Chondrocyte (in vitro differentiated cells): ENCODE measurements at places on chromosomes 2 and 18. TPM values are rescaled to one million over a fixed set of nuclear protein-coding genes. Genes with fewer than 3 reads are reported as not detected.

DNA sequence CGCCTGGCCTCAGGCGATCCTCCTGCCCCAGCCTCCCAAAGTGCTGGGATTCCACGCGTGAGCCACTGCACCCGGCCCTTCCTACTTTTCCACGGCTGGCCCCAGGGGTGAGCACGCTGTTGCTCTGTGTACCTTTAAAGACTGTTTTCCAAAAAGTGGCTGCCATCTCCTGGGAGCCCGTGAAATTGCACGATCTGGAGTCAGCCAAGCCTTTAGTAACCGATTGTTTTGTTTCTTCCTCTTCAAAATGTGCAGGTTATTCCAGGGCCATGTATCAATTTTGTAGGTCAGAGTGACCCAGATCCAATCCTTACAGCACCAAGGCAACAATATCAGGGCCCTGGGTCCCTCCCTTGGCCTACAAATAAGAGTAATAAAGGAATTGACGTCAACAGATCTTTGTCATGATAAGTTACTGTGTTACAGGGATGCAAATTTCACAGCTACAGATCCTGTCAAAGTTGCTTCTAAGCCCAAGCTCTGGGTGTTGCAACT lies 135.6 kb upstream of the ZNF236 start:
- no peak for DNase-seq

GRCh38 chr2:38665854-38666555 lies at the start of gene GALM:
Gene GALM (plus strand): TSS chr2:38666114. CDS start chr2:38666162, 48 bp downstream.
- DNase-seq: no peak

GRCh38 chr2:189375842-189376241 lies 65.4 kb upstream of the WDR75 start:
- DNase-seq: no peak

DNA sequence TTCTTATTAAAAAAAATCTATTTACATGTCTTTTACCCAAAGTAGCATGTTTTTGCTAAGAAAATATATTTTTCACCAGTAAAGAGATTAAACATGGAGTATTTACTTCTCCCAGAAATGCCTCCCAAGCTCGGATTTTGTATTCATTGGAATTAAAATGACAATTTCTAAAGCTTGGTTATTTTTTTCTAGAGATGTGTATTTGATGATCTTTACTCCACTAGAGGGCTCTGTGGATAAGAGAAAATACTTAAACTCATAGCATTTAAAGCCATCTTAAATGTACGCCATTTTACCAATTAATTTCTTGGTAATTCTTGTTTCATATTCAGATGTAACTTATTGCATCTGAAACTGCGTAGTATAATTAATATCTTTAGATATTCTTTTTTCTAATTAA lies 461.4 kb downstream of the GALR1 start:
- DNase-seq: no peak

DNA sequence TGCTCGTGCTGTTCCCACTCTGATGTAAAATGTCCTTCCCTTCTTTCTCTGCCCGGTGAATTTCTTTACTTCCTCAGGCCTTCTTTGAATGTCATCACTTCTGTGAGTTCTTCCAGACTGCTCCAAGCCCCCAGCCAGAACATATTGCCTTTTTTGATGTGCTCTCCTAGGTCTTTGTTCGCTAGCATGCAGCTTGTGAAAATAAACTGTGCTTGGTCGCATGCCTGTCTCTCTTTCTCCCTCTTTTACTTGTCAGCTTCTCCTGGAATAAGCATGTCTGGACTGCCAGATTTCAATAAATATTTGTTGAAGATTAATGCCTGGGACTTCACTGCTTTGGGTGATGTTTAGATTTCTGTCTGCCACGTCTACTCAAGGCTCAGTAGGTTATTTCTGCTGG lies 82.7 kb upstream of the ARHGAP28 start:
- no peak for DNase-seq

DNA sequence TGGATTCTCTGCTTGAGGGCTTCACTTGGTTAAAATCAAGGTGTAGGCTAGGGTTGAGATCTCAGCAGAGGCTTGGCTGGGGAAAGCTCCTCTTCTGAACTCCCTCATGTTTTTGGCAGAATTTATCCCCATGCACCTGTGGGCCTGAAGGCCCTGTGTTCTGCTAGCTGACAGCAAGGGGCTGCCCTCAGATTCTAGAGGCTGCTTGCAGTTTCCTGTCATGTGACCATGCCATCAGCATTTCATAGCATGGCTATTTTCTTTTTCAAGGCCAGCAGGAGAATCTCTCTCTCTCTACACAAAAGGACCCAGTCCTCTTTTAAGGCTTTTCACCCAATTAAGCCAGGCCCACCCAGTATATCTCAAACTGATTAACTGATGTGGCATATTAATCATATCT lies 514.8 kb upstream of the HNMT start:
- no peak for DNase-seq

GRCh38 chr18:76475450-76476194 lies 19.4 kb downstream of the ZNF516 start:
- DNase-seq: no peak

DNA sequence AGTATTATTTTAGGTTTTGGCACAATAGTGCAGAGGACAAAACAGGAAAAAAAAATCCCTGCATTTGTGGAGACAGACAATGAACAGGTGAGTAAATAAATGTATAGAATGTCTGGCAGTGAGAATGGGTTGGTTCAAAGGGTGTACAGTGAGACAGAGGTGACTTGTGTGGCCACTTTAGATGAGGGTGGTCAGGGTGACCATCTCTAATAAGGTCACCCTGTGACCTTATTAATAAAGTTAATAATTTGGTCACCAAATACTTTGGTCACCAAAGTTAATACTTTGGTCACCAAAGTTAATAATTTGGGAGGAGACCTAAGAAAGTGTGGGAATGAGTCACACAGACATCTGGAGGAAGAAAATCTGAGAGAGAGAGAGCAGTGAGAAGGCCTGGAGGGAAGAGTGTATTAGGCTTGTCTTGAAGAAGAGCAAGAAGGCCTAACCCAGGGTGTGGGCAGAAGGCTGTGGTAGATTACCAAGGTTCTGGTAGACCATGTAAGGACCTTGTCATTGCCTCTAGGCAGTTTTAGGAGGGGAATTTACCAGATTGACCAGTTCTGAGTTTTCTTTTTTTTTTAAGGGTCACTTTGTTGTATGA lies 1368.4 kb upstream of the CELF4 start:
- DNase-seq: no peak

DNA sequence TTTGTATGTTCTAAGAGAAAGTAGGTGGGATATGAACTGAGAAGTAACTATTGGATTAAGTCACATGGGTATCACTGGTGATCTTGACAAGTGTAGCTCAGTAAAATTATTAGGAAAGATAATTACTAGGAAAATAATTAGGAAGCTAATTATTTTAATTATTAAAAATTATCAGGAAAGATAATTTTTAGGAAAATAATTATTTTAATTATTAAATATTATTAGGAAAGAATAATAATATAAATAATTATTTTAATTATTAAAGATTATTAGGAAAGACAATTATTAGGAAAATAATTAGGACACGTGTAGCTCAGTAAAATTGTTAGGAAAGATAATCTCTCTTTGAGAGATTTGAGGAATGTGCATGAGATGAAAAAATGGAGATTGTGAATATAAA lies 623.4 kb upstream of the PIK3C3 start:
- no peak for DNase-seq

GRCh38 chr2:84653302-84653701 lies 137.0 kb downstream of the DNAH6 start:
- no peak for DNase-seq

MOGAT1 gene
- not detected in 3 replicates for total RNA-seq

HOXD13 gene
- total RNA-seq: not detected in 3 replicates

EFR3B gene
- total RNA-seq: 2.1 to 6.1 TPM (median 2.4 TPM) in 3 replicates

NTSR2 gene
- not detected in 3 replicates for total RNA-seq

KHK gene
- 1.2 to 1.9 TPM (median 1.3 TPM) in 3 replicates for total RNA-seq

CPO gene
- 0.34 TPM in 1 of 3 replicates, not detected in the others for total RNA-seq
